ENCODE measurements at places on chromosomes 7 and 10.
A peak's percentile ranks its signal among the peaks of the same experiment; 100 is the strongest.

- peak; percentile 15 for DNase-seq
These were observed 964.6 kb upstream of the CELF2 start for GRCh38 chr10:10053051-10053450.

- DNase-seq = no peak
These were observed 202.2 kb upstream of the ETV1 start for GRCh38 chr7:14191686-14192098.

DNA sequence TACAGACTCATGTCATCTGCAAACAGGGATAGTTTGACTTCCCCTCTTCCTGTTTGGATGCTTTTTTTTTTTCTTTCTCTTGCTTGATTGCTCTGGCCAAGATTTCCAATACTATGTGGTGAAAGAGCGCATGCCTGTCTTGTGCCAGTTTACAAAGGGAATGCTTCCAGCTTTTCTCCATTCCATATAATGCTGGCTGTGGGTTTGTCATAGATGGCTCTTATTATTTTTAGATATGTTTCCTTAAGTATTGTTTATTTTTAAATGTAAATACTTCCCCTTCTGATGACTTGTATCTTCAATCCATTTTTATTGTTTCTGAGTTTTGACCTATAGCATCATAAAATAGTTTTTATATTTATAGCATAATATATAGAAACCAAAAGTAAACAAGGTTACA, 17.9 kb downstream of the FAM237B start:
- no peak for DNase-seq

GRCh38 chr7:74501298-74501697, 47.6 kb downstream of the GTF2IRD1 start:
- DNase-seq = peak; percentile 62

GRCh38 chr7:84092207-84092606, 102.4 kb downstream of the SEMA3A start:
- no peak for DNase-seq

- peak; percentile 36 for DNase-seq
These were observed 64.5 kb upstream of the C10orf90 start for GRCh38 chr10:126734967-126735366.

- no peak for DNase-seq
These were observed 10.7 kb downstream of the AMZ1 start for GRCh38 chr7:2698581-2699288.

- peak; percentile 79 for DNase-seq
These were observed 4.7 kb upstream of the MRLN start for GRCh38 chr10:59757966-59758365.

GRCh38 chr7:129538790-129539189, 36.5 kb downstream of the SMKR1 start:
- no peak for DNase-seq

DNA sequence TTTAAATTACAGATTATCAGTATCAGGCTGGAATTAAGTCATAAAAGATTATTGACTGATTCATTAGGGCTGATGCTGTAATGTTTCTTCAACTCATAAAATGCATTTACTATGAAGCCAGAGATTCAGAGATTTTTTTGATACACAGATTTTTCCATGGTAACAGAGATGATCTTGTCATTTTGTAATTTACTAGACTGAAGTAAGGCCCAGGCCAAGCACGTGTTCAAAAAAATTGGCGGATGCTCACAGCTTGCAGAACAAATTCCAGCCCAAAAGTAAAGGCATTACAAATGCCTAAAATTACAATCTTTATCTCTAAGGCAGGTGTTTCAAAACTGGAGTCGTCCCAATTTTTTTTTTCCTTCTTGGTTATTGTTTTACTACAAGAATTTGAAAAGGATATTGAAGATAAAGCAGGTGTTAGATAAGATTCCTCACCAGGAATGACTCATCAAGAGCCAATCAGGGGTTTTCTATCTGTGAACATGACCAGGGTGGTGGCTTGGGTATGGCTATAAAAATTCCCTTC, 78.4 kb upstream of the MEOX2 start:
- no peak for DNase-seq

DNA sequence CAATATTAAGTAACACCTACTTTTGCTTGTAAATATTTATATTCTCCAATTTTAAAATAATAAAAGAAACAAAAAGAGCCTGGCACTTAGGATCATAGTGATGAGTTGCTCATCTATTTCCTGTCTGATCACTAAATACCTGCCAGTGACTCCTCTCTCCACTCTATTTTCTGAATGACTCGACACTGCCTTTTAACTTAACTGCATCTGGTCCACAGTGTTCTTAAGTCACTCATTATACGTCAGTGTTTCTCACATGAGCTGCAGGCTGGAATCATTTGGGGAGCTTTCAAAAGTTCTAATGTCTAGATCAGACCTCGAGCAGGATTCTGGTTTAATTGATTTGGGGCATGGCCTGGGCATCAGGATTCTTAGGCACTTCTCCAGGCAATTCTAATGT, 78.0 kb upstream of the AGBL3 start:
- DNase-seq = no peak

GRCh38 chr7:44075296-44076075, 6.8 kb downstream of the POLM start:
- no peak for DNase-seq

GRCh38 chr10:57715233-57715632, 552.5 kb downstream of the IPMK start:
- DNase-seq = no peak

GRCh38 chr10:13913897-13914296, 327.1 kb downstream of the PRPF18 start:
- no peak for DNase-seq

GRCh38 chr7:139739863-139740597, 37.8 kb downstream of the HIPK2 start:
- no peak for DNase-seq

DNA sequence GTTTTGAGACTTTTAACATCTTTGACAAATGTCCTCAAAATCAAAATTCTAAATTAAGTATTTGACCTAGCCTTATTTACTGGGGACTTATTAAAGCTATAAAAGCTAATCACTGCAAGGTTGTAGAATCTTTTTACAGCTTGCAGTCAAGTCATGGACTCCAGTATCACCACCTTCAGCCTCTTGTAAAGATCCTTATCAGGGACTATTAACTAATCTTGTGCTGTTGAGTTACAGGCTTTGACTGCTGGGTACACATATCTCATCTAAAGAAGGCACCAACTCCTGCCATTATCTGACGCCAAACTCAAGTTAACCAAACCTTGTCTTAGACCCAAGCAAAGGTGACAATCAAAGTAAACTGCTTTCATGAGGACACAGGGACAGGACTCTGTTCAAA, 621.0 kb upstream of the IGFBP3 start:
- no peak for DNase-seq

DNA sequence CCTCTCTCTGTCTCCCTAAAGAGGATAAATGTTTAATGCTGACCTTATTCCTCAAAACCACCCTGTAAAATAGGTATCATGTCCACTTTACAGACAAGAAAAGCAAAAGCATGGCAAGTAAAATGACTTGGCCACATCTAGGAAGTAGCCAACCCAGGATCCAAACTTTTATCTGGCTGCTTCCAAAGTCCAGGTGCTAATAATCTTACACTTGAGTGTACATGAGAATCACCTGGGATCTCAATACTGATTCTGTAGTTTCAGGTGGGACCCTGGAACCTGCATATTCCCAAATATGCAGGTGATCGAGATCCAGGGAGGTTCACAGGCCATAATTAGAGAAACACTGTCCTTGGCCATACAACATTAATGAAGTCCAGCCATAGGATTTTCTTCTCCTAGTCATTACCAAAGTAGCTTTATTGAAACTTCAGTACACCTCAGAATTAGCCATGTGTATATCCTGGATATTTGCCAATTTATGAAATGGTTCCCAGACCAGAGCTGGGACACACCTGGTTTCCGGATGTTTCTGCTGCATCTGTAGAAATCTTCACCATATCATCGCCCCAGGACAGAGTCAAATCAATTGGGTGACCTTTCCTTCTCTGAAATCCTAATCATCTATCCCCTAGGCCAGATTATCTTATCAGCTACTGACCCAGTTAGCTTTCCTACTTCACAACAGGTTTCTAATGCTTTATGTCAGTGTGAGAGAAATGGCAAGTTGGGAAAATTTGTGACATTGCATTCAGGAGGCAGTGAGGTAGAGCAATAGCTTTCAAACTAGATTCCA, 119.1 kb upstream of the KMT2E start:
- DNase-seq = no peak

GRCh38 chr7:134777908-134778580, 1.4 kb upstream of the CALD1 start:
- peak; percentile 24 for DNase-seq

- DNase-seq = peak; percentile 93
These were observed 259.1 kb downstream of the KLF6 start for GRCh38 chr10:3525832-3526449.

- DNase-seq = peak; percentile 68
These were observed 111.0 kb upstream of the ANLN start for GRCh38 chr7:36278620-36279172.

GRCh38 chr7:11923376-11923930, 91.5 kb upstream of the THSD7A start:
- DNase-seq = no peak

- no peak for DNase-seq
These were observed 292.1 kb downstream of the BBS9 start for GRCh38 chr7:33421429-33421828.

- no peak for DNase-seq
These were observed 312.1 kb downstream of the SKIDA1 start for GRCh38 chr10:21213381-21213780.

GRCh38 chr7:50095634-50096033, 2.6 kb upstream of the ZPBP start:
- DNase-seq = no peak

DNA sequence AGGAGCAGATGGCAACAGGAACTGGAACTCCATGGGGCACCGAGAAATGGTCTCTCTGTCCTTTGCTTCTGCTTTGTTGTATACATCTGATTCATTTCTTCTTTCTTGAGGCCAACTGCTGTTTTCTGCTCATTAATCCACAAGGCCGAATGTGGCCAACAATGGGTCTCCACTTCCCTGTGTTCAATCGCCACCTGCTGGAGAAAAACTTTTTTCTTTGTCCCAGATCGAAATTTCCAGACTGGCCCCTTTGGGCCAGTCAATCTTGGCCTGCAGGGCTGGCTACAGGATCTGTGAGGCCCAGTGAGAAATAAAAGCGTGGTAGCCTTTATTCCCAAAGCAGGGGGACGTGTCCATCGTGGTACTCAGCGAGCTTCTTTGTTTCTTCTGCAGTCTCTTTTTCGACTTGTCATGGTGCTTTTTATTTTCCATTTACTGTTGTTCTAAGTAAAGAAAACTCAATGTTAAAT, 58.8 kb downstream of the PARP12 start:
- DNase-seq = peak; percentile 78

GRCh38 chr10:72056932-72057751, 31.2 kb downstream of the SPOCK2 start:
- DNase-seq = no peak

- DNase-seq = peak; percentile 61
These were observed 10.4 kb upstream of the EIF3A start for GRCh38 chr10:119090968-119091367.

GRCh38 chr10:61835946-61836887, 65.3 kb upstream of the ARID5B start:
- peak; percentile 59 for DNase-seq

DNA sequence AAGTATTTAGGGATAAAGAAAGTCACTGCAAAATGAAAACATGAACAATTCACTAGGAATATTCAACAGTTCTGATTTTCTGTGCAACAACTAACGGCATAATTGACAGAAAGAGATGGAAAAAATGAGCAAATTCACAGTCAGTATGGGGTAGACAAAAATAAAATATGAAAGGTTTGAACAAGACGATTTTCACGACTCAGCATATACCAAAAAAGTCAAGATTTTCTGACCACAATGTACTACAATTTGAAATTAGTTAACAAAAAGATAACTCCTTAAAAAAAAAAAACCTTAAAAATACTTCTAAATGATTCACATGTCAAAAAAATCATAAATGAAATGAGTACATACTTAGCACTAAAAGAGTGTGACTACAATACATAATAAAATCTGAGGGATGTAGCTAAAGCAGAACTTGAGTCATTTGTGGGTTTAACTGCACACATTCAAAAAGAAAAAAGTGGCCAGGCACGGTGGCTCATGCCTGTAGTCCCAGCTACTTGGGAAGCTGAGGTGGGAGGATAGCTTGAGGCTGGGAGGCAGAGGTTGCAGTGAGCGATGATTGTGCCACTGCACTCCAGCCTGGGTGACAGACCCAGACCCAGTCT, 22.6 kb upstream of the MTURN start:
- no peak for DNase-seq
